ENCODE measurements at places on chromosomes 12 and 14.
A peak's percentile ranks its signal among the peaks of the same experiment; 100 is the strongest.

GRCh38 chr14:105102361-105102870, 37.2 kb upstream of the GPR132 start:
- DNase-seq, result no peak

DNA sequence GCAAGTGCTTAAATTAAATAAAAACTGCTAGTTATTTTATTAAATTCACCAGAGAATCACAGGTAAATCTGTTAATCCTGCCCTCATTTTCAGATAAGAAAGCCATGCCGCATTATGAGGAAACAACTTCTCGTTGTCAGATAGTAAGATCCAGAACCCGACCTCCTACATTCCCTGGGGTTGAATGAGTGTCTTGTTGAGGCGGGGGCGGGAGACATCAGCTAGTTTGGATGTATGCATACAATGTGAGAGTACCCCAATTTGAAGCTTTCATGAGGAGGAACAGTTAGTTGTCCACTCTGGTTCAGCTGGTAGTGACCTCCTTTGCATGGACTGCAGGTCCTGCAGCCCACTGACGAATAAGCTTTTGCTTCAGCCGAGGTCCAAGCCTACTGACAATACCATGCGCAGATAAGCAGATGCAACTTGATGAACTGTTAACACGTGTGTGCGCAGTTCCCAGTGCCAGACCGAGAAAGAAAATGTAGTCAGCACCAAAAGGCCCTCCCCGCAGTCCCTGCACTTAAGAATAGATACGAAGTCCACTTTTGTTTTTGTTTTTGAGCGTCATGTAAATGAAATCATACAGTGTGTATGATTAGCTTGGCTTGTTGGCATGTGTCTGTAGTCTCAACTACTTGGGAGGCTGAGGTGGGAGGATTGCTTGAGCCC, 34.9 kb downstream of the EVL start:
- no peak for DNase-seq

DNA sequence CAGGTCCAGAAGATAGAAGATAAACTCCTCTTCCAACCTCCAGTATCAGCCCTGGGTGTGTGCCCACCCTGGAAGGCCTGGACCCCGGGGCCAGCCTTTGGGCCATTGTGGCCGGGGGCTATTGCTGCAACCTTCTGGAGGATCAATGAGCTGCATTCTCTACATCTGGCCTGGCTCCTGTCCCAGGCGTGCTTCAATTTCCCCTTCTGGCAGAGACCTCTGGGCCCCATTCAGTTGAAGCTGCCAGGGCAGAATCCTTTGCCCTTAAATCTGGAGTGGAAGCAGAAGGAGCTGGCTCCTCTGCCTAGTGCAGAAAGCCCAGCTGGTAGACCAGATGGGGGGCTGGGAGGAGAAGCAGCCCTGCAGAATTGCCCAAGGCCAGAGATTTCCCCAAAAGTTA, 10.0 kb downstream of the NYNRIN start:
- DNase-seq, result no peak

- no peak for DNase-seq
Observed at GRCh38 chr12:121366063-121366459, 13.8 kb upstream of the ANAPC5 start.

GRCh38 chr12:69290545-69291277, 51.3 kb downstream of the CPSF6 start:
- DNase-seq, result peak; percentile 64

DNA sequence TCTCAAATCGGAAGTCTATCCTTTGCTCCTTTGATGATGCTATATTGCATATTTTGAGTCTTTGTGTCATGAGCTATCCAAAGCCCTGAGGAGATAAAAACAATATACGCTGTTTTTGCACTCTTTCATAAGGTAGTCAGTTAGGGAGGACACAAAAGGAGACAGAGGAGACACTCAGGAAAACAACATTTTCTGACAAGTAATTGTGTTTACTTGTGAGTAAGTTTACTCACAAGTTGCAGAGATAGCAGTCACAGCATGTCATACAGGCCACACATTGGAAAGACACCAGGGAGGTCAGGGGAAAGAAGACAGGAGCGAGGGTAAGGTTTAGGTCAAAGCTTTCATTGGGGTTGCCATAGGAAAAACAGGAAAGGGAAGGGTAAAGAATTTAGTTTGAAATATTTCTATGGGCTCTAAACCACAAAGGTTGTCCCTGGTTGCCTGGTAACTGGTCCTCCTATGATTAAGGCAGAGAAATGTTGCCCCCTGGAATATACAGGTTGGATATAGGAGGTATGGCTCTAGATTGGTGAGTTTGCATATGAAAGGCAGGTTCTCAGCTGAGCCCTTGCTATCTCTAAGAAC, 7.4 kb upstream of the GABARAPL1 start:
- DNase-seq, result no peak

DNA sequence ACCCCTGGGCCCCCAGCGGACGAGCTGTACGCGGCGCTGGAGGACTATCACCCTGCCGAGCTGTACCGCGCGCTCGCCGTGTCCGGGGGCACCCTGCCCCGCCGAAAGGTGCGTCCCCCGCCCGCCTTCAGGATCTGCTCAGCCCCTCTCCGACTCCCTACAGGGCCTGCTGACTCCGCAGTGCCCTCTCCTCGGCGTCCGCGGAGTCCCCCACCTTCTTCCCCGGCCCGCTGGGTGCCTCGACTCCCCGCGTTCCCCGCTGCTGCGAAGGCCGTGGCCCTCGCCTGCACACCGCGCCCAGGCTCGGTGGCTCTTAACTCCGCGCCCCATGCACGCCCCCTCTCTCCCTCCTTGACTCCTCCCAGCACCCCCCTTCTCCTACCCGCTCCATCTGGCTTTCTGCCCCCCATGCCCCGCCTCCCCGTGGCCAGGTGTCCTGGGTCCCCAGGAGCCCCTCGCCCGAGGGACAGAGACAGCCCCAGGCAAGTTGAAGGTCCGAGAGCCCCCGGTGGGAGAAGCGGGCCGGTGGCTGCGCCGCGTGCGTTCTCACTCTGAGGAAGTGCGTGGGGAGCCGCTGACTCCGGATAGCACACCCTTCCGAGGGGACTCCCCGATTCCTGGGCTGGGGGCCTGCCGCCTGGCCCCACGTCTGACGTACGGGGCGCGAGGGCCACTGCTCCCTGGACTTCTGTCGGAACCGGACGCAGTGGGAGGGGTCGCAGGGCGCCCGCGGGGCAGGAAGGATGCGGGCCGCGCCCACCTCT, 594 bp downstream of the TAMALIN start:
- peak; percentile 51 for DNase-seq

All from stimulated activated CD4-positive, alpha-beta T cell treated with anti-CD3 and anti-CD28 coated beads, TNF-alpha, amount 100 ng/mL, for 1 hour (primary cell).